ENCODE measurements at places on chromosomes 1 and 21.

- DNase-seq: no peak
These were observed 897 bp downstream of the EPHX4 start for GRCh38 chr1:92030656-92031107.

- DNase-seq: no peak
These were observed 2.9 kb downstream of the JAK1 start for GRCh38 chr1:64963466-64963865.

DNA sequence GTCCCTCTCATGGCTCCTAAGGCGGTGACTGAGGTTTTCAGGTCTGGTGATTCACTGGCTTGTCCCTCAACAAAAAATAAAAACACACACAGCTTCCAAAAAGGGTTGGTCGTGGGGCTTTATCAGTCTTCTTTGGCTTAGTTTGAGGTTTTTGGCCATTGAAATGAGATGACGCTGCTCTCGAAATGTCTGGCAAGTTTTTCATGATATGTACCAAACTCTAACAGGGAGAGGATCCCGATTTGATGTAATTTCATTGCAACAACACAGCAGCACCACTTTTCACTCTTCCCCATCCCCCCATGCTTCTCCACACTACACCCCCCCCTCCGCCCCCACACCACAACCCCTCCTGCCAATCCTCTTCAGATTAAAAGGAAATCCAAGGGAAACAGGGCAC lies 187.1 kb upstream of the NFIA start:
- no peak for DNase-seq

DNA sequence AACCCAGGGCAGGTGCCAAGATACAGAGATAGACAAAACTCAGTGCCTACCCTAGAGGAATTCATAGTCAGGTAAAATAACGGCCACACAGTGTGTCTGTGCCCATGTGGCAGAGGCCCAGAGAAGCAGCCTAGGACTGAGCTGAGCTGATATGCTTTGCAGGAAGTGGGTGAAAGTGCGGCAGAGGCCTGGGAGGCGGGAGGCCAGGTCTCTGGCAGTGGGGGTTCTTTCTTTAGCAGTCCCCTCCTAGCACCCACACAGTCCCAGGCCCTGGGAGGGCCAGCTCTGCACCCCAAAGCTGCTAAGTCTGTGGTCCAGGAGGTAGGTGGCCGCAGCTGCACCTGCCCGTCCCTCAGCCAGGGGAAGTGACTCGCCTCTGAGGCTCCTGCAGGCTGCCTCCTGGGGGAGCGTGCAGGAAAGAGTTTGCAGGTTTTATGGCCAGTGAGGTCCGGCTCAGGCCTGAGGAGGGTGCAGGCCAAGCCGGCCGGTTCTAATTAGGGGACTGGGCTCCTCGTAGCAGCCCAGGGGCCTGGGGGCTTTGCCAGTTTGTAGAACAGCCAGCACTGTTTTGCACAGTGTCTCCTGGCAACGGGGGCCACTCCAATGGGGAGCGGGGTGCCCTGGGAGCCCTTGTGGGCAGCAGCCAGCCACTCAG lies 107.9 kb downstream of the SPSB1 start:
- DNase-seq: no peak

DNA sequence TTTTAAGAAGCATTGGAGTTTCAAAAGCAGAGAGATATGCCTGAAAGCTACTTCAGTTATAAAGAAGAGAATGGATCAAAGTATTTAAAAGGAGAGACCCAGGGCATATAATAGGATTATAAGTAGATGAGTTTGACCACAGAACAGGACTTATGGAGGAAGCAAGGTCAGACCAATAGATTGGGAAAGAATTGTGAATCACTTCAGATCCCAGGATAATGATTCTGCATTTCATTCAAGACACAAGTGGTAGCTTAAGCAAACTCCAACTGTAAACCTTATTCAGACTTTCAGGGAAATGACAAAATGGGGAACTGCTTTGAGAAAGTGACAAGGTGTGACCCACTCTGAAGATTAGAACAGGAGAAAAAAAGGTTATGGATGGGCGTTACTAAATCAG lies 18.9 kb upstream of the OR10J5 start:
- DNase-seq: no peak

GRCh38 chr21:34074283-34075090 lies 1.1 kb downstream of the MRPS6 start:
- DNase-seq: no peak

- no peak for DNase-seq
These were observed 178.0 kb downstream of the SDCCAG8 start for GRCh38 chr1:243433737-243434370.

GRCh38 chr1:15882665-15883064 lies 35.2 kb downstream of the SPEN start:
- DNase-seq: no peak

DNA sequence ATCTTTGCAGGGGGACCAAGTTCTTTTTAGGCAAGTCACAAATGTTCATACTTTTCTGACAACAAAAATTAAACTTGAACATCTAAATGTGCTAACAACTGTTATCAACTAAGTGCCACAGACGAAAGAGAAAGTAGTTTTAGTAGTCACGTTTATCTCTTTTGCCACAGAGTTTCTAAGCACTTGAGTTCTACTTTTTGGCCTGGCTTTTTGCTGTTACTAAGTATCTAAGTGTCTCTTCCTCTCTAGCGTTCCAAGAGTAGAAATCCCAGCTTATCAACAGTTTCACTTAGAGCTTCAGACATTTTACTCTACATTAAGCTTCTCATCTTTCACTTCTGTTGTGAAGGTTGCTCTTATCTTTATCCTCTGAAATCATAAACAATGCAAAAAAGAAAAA lies 34.2 kb downstream of the GATAD2B start:
- no peak for DNase-seq

DNA sequence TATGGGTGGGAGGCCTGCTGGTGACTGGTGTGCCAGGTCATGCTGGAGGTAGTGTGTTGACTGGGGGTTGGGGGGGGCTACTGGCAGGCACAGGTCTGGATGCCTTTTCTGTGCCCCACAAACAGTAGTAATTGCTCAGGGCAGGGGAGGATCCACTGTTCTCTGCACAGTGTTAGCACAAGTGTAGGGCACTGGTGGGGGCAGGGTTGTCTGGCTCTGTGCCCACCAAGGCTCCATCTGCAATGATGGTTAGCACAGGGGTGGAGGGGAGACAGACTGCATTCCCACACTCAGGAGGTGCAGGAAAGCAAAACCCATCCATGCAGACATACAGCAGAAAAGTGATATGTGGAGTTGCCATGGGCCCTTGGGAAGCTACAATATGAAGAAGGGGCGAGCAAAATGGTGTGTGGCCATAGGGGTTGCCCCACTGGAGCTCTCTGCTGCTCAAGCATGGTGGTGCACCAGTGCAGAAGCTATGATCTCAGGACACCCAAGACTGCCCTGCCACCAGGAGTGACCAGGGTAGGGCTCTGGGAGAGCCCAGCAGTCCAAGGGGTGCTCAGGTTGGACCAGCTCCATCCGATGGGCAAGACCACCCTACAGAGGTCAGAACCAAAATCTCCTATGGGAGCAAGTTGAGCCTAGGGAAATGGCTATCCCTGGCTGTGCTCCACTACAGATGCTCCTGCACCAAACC lies 122.2 kb upstream of the KCTD3 start:
- no peak for DNase-seq

DNA sequence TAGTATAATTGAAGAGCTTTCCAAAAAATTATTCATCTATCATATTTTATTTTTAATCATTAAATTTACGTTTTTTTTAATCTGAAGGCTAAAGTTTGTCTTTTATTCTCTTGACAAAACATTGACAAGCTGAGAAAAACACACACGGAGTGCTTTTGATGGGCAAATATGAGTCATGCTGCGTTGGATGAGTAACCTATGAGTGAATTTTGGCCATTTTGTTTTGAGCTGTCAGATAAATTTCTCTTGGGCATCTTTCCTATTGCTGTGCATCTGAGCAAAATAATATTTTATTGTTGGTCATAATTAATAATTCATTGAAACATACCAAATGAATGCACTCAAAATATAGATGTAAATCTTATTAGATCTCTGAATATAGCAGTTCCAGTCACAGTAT lies 1144.1 kb upstream of the ADGRL2 start:
- no peak for DNase-seq

- no peak for DNase-seq
These were observed 22.9 kb downstream of the PRDM2 start for GRCh38 chr1:13722808-13723360.

DNA sequence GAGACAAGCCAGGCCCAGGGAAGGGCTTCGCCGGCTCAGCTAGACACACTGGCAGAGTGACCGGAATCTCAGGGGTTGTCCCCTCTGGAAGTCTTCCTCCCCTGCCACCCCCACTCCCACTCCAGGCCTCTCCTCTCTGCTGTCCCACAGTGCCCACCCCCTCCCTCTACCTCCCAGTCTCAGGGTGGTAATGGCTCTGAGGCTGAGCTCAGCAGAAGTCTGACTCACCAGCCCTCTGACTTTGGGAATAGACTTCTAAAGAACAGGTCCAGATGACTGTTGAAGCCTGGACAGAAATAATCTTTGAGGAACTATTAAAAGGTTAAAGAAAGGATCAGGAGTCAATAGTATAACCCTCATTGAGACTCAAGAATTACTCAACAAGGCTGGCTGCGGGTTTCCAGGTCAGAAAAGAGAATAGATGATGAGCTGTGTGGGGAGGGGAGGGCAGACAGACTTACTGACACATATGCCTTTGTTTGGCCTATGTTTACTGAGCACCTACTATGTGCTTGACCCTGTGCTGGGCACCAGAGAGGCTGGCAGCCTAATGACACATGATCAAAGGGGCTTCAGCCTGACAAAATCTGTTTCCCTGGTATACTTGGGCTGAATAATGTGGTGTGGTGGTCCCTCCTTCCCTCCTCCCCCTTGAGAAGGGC lies 8.2 kb downstream of the HCRTR1 start:
- DNase-seq: no peak

- no peak for DNase-seq
These were observed 59.1 kb downstream of the GLUL start for GRCh38 chr1:182332261-182333060.

- DNase-seq: no peak
These were observed 156.0 kb downstream of the PGBD5 start for GRCh38 chr1:230270185-230270558.

- DNase-seq: no peak
These were observed 47.9 kb upstream of the NBL1 start for GRCh38 chr1:19596065-19596713.

DNA sequence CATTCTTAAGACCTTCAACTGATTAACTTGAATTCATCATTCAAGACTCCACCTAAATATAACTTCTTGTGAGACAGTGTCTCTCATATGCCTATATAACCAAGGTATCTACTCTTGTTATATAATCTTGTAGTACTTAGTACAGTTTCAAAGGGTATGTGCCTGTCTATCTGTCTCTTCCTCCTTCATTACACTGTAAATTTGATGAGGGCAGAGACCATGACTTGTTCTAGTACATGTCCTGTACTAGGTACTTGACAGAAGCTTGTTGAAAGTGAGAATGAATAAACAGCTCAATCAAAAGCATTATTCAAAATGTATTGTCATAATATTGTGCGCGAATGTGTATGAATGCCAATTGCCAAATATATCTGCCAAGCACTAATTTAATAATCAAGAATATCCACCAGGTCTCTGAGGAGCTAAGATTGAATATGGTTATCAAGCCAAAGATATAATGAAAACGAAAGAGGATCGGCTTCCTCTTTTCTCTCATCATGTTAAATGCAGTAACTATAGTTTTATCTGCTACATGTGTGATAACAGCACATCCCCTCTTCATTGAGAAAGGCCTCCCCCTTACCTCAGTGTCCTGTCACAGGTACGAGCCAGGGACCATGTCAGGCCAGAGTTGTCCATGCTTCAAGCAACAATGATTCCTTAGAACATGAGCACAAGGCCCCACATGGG lies 117.3 kb downstream of the UCHL5 start:
- DNase-seq: no peak

GRCh38 chr1:145702826-145703225 lies 4.3 kb downstream of the PDZK1 start:
- no peak for DNase-seq

DNA sequence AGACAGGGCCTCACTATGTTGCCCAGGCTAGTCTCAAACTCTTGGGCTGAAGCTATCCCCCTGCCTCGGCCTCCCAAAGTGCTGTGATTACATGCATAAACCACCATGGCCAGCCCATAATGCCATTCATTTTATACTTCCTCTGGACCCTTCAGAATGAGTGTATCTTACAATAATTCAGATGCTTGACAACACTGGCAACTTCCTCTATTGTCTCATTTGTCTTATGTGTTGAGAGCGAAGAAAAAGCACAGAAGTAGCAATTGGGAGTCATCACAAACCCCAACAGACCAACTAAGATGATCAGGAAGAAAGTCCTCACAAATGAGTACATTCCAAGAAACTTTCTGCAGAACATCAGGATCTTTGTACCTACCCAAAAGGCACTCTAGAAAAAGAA lies 191.9 kb downstream of the RERE start:
- no peak for DNase-seq

Measured in breast epithelium (tissue), 4 donors.